ENCODE measurements at places on chromosomes 16 and 17.

GRCh38 chr16:78815713-78816112 is 716.3 kb downstream of the WWOX start:
- no peak for DNase-seq

DNA sequence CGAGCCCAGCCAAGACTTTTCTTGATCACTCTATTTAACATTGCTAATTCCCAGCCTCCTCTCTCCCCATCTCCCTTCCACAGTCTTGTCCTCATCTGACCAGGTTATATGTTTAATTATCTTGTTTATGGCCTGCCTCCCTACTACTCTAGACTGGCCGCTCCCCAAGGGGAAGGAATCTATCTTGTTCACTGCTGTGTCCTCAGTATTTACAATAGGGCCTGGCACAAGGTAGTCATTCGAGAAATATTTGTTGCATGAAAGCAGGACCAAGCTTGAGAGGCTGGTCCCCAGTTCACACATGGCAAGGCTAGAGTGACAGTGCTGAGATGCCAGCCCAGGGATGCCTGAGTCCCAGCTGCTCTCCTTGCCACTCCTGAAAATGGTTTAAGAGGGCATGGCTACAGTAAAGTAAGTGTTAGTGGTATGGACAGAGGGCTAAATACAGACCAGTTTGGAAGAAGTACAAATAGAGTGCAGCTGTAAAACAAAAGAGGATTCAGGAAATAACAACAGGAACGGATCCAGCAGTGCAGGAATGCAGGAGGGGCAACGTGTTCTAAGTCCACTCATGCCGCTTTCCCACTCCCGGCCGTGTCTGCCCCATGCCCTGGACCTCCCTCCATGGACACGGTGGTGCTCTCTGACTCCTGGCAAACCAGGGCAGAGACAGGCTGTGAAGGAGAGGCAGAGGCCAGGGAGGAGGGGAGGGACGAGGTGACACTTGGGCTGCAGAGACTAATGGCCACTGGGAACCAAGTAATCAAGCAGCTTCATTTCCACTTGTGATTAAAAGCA is 65.6 kb downstream of the TOM1L2 start:
- DNase-seq = no peak

DNA sequence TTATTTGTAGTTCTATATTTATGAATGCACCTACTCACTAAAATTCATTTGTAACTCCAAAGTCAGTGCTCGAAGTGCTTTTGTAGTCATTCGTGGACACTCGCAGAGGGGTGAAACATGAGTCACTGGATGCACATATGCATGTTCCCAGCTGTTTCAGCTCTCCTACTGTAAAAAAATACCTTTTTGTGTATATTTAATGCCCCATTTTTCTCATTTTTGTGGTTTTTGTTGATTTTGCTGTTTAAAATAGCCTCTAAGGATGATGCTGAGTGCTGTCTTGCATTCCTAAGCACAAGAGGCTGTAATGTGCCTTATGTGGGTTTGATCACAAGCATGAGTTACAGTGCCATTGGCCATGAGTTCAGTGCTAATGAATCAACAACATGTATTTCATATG is 30.6 kb downstream of the CENPV start:
- DNase-seq = no peak

GRCh38 chr17:21371511-21372081 is 4.6 kb upstream of the KCNJ12 start:
- no peak for DNase-seq

DNA sequence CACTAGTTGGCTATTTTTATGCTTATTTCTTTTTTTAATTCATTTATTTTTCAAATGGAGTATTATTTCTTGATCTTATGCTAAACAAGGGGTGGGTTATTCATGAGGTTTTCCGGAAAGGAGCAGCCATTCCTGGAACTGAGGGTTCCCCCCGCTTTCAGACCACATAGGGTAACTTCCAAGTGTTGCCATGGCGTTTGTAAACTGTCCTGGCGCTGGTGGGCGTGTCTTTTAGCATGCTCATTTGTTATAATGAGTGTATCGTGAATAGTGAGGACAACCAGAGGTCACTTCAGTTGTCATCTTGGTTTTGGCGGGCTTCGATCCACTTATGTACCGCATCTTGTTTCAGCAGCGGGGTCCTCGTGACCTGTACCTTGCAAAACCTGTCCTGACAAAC is 29.6 kb upstream of the ASGR2 start:
- DNase-seq = no peak

All from CD4-positive, alpha-beta T cell treated with Interleukin-6 at 100 ng/mL for 8 hours (primary cell).